ENCODE measurements at places on chromosomes 13 and 19. TPM values are rescaled to one million over a fixed set of nuclear protein-coding genes. Genes with fewer than 3 reads are reported as not detected.

The LILRA2 gene
- not detected for total RNA-seq

The CLEC17A gene
- total RNA-seq: 0.09 TPM

The SWSAP1 gene
- total RNA-seq: 0.47 TPM

The ZNF563 gene
- total RNA-seq: 5.2 TPM

The SIGLEC10 gene
- total RNA-seq: not detected

The C5AR1 gene
- 0.16 TPM for total RNA-seq

The FKRP gene
- total RNA-seq: 8.6 TPM

The KLK12 gene
- not detected for total RNA-seq

The C1QTNF9 gene
- total RNA-seq: 0.09 TPM

The GTF3A gene
- total RNA-seq: 44.8 TPM

The ACP7 gene
- 0.17 TPM for total RNA-seq

The CARD8 gene
- 12.5 TPM for total RNA-seq

The CEACAM6 gene
- not detected for total RNA-seq

The MEIOSIN gene
- total RNA-seq: not detected

The WDR88 gene
- 0.17 TPM for total RNA-seq

The DNM2 gene
- 73.2 TPM for total RNA-seq

The CBARP gene
- total RNA-seq: 0.86 TPM

The PLA2G4C gene
- total RNA-seq: 3.0 TPM

Measured in bronchial smooth muscle cell (primary cell).